ENCODE measurements at places on chromosomes 4 and X. TPM values are rescaled to one million over a fixed set of nuclear protein-coding genes. Genes with fewer than 3 reads are reported as not detected.

The ATP8A1 gene
- 0.05 TPM for total RNA-seq

The KLHL34 gene
- total RNA-seq, result not detected

The AMTN gene
- total RNA-seq, result 0.09 TPM

The NDP gene
- total RNA-seq, result not detected

The UGT2B7 gene
- total RNA-seq, result 0.16 TPM

The TMSB15A gene
- total RNA-seq, result 0.55 TPM

The NXF2 gene
- total RNA-seq, result not detected

The NRK gene
- not detected for total RNA-seq

The CDX4 gene
- total RNA-seq, result not detected

The USP17L5 gene
- not detected for total RNA-seq

The FATE1 gene
- total RNA-seq, result not detected

The POF1B gene
- total RNA-seq, result 2.9 TPM

The ADAD1 gene
- not detected for total RNA-seq

The PRICKLE3 gene
- 12.7 TPM for total RNA-seq

The CDKL5 gene
- total RNA-seq, result 3.6 TPM

The STARD8 gene
- total RNA-seq, result 1.6 TPM

The MAGEA12 gene
- 0.19 TPM for total RNA-seq

The HTRA3 gene
- 14.5 TPM for total RNA-seq

The TACR3 gene
- not detected for total RNA-seq

The PLAC1 gene
- total RNA-seq, result 0.26 TPM

The NAA11 gene
- total RNA-seq, result not detected

The HPGDS gene
- total RNA-seq, result not detected

All from A549 treated with CpdA at 1 μM for 4 hours (cell line).